Thoracic aorta (tissue), 2 donors: ENCODE measurements at places on chromosomes 11 and 22.

DNA sequence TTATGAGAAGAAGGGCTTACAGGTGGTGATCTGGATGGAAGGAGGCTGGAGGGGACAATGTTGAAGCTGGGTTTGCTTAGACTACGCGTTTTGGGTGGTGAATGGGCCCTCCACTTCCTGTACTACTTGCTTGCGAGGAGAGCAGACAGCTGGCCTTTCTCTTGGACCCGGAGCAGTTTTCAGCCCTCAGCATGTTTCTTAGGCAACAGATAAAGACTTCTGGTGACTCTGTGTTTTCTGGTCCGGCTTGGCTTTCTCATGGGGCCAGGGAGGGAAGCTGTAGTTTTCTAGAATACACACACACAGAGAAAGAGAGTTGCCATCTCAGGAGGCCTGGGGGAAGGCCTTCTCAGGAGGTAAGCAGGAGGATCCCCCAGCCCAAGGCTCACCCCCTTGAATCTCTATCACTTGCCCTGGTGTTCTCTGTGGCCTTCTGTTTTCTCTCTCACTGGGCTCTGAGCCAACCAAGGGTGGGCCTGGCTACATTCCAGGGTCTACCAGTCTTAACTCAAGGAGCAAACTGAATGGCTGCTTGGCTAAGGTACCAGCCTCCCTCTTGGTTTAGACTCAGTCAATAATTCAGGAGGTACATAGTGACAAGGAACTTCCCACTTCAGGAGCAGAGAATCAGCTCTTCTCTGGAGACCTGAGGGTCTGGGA, 2.4 kb downstream of the CCS start:
- DNase-seq, result no peak

GRCh38 chr22:24894998-24895397, 51.5 kb downstream of the LHFPL7 start:
- peak; percentile 39 for DNase-seq

DNA sequence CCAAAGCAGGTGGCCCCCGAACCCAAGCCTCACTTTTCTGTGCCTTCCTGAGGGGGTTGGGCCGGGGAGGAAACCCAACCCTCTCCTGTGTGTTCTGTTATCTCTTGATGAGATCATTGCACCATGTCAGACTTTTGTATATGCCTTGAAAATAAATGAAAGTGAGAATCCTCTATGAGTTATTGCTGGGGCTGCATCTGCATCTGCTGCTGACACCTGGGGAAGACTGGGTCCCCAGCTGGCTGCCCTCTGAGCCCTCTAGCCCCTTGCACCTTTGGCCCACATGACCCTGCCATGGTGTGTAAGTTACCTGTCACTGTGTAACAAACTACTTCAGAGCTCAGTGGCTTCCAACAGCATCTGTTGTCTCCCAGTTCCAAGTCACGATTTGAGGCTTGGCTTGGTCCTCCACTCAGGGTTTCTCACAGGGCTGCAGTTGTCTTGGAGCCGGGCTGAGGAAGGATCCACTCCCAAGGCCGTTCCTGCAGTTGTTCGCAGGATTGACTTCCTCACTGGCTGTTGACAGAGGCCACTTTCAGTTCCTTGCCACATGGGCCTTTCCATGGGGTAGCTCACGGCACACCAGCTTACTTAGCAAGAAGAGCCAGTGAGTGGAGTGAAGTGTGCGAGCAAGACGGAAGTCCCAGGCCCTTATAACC, 13.5 kb upstream of the UVRAG start:
- DNase-seq, result no peak

- no peak for DNase-seq
Measured at GRCh38 chr11:26721948-26722475, at the start of gene SLC5A12. SLC5A12 (minus strand) TSS chr11:26722060; CDS start chr11:26721714, 346 bp downstream.

DNA sequence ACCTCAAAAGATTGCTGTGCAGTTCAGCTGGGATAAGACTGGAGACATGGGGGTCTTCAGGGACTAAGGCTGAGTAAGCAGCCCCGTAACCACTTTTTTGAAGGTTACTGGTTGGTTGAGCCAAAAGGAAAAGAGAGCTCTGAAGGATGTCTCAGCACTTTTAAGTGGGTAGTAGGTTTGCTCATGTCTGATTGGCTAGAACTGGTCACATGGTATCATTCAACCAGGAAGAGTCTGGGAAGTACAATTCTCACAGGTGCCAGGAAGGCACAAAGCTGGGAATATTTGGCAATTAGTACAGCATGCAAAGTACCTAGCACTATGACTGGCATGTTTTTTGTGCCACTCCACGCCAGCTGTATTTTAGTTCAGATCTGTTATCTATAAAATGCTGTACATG, 58.1 kb downstream of the SNX19 start:
- DNase-seq, result no peak

- DNase-seq, result no peak
Measured at GRCh38 chr22:34976886-34977285, 89.1 kb upstream of the ISX start.

DNA sequence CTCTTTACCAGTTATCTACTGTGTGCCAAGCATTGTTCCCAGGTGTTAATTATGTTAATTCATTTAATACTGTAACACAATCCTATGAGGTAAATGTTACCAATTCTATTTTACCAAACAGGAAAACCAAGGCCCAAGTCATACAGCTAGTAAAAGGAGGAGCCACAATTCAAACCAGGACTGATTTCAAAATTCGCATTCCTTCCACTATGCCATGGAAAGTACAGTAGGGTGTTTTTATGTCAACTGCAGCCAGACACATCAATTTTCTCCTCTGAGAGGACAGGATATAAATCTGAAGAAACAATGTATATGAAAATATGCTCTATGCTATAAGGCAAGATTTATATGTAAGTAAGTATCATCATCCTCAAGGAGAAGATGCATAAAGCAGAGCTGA, 104.3 kb downstream of the RPL27A start:
- no peak for DNase-seq

DNA sequence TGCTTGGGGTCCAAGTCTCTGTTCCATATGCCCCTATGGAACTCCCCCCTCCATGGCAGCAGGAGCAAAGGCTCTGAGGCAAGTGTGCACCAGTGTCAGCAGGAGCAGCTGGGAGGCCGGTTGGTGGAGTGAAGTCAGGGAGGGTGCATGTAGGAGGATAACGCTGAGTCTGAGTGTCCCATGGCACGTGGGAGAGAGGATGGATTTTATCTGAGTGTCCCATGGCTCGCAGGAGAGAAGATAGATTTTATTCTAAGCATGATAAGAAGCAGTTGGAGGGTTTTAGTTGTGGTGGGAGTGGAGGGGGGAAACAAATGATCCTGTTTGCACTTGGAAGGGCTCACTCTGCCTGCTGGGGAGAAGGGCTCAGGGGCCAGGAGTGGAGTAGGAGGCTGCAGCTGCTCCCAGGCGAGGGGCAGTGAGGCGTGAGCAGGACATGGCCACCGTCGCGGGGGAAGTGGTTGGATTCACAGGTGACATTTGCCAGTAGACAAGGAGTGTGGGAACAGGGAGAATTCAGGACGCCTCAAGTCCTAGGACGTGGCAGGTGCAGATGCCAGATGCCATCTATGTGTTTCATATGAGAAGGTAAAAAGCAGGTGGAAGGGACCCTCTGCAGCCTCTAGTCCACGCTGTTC, 33.6 kb upstream of the PARVG start:
- DNase-seq, result no peak

DNA sequence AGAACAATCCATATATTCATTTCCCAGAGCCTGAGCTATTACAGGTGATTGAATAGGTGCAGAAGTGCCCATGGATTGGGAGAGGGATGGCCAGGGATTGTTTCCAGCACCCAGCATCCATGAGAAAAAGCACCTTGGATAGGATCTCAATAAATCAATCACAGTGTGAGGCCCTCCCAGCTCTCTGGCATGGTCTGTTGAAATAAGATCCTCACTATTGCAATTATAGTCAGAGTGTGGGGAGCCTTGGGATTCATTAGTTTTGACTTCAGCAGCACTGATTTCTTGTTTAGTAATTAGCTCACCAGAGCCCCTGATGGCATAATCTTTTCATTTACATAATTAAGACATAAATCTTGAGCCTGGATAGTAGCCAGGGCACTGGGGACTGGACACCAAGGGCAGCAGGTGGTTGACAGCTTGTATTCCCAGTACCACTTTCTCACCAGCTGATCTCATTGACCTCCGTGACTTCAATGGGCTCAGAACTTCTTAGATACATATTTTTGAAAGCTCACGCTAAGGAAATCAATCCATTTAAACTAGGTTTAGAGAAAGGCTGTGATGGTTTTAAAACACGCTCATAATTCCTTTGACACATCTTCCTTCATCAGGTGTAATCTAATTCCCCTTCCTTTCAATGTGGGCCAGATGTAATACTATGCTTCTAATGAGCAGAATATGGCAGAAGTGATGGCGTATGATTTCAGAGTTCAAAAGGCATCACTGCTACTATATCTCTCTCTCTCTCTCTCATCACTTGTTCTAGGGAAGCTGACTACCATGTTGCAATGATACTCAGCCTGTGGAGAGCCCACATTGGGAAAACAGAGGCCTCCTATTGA, 22.1 kb upstream of the DRD2 start:
- no peak for DNase-seq

DNA sequence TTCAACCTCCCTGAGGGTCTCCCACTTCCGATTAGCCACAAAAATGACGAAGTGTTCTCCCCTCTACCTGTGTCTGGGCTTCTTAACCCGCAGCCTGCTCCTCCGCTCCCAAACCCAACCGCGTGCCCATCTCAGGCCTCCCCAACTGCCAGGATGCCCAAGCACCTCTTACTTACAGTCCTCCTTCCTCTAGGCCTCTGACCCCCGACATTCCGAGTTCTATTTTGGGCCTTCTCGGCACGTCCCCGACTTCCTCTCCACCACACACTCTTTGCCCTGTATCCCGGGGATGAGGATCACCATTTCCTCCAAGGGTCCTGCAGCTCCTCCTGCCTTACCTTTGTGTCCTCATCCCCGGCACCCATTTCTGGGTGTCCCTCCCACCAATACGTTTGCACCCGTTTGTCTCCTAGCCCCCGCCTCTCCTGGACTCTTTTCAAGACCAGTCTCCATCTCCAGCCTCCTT, 388 bp upstream of the MUS81 start:
- no peak for DNase-seq
